ENCODE measurements at places on chromosomes 5 and 9.

GRCh38 chr9:99050924-99051323, 54.0 kb upstream of the TGFBR1 start:
- DNase-seq, result no peak

DNA sequence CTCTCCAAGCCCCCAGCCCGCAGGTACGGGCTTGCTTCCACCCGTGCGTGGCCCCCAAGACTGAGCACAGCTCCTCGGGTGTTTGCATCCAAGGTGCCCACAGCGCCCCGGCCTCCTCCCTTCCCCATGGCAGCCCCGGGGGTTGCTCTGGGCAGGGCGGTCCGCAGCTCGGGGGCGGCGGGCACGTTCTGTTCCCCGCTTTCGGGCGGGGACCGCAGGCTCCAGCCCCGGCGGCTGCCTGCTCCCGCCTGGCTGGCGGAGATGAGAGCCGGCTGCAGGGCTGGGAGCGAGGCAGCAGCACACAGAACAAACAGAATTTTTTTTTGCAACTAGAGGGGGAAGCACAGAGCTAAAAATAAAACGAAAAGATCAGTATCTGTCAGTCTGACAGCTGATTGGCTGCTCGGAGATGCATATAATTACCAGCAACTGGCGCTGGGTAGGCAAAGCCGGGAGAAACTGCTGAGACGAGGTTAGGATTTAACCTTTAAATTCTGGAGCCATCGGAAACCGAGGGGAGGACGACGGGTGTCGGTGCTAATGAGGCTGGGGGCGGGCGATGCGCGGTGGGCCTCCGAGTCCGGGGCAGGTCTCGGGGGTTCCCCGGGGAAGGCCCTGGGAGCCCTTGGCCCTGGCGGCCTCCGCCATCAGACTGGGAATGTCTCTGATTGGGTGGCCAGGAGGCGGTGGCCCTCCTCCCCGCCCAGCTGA, 142.7 kb upstream of the IER5L start:
- DNase-seq, result peak; percentile 82

DNA sequence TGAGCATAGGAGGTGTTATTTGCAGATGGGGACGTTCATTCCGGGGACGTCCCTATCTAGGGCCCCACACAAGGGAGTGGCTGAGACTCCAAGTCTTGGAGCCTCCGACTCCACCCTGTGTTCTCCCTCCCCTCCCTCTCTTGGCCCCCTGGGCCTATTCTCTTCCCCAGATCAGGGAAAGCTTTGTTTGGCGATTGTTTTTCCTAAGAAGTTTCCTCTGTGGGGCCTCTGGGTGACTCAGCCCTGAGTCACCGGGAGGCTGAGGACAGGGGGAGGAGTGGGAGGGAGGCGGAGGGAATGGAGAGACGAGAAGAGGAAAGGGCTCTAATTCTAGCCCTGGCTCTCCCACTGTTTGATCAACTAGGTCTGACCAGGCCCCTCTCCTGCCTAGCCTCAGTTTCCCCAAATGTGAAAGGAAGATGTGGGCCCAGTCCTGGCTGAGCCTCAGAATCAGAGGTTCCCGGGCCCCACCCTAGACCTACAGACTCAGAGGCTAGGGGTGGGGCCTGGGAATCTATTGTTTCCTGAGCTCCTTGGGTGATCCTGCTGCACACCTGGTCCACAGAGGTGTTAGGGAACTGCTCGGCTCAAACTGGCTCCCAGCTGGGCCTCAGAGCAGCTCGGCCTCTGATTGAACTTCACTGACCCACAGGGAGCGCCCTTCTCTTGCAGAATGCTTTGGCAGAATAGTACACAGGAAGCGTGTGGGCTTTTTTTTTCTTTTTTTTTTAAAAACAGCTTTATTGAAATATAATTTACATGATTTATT, 19.2 kb downstream of the GSN start:
- peak; percentile 97 for DNase-seq

DNA sequence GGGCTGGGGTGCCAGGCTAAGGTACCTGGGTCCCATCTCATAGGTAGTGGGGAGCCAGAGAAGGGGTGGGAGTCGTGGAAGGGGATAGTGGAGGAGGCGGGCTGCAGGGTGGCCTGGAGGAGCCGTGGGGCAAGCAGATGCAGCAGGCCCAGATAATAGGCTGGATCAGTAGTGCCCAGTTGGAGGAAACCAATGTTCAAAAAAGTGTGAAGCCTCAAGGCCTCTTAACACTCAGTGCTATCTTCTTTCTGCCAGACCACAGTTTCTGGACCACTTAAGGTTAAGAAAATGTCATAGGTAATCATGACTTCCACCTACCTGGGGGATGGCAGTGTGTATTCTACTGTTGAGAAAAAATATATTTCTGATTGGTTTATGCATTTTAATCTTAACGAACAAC, 63.3 kb upstream of the TGFBR1 start:
- DNase-seq, result no peak

GRCh38 chr5:67935908-67936566, 279.5 kb upstream of the PIK3R1 start:
- DNase-seq, result no peak

DNA sequence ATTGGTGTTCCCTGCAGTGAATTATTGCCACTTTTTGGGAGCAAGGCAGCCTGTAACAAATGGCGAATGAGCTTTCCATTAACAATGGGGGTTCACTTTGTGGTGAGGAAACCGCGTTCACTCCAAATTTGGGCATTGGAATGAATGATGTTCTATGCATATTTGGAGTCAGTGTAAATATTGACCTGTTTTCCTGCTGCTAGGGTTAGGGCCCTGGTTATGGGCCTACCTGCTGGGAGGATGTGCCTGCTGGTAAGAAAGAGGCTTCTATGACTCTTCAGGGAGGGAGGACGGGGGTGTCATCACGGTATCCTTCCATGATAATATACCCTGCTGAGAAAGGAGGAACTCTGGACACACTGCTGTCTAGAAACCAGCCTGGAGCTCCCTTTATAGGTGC, 29.0 kb downstream of the C9orf50 start:
- no peak for DNase-seq

Data from EL (cell line).